ENCODE measurements at places on chromosomes 7 and 10. TPM values are rescaled to one million over a fixed set of nuclear protein-coding genes. Genes with fewer than 3 reads are reported as not detected.
A peak's percentile ranks its signal among the peaks of the same experiment; 100 is the strongest.

KCND2 gene
- total RNA-seq, result 0.34 TPM

FFAR4 gene
- not detected for total RNA-seq

GRCh38 chr10:49539320-49539885 is 482 bp upstream of the ERCC6 start:
- peak; percentile 90 for DNase-seq
- peaks cover 5% of the 10 kb centered on the region for H3K36me3 ChIP-seq
- H3K27me3 ChIP-seq, result no peaks in the 10 kb centered on the region
- H3K4me3 ChIP-seq, result peak overlapping the region; percentile 74
- H3K27ac ChIP-seq, result peak overlapping the region; percentile 94

DNA sequence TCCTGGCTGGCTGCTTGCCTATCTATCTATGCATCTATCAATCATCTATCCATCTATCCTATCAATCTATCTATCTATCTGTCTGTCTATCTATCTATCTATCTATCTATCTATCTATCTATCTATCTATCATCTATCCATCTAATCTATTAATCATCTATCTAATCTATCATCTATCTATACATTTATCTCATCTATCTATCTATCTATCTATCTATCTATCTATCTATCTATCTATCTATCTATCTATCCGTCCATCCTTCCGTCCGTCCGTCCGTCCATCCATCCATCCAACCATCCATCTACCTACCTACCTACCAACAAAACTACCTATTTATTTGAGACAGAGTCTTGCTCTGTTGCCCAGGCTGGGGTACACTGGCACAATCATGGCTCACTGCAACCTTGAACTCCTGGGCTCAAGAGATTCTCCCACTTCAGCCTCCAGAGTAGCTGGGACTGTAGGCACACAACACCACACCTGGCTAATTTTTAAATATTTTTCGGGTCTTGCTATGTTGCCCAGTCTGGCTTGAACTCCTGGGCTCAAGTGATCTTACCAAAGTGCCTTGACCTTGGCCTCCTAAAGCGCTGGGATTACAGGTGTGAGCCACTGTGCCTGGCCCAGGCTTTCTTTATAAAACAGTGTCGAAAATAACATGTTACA is 95.3 kb upstream of the NMT2 start:
- no peaks in the 10 kb centered on the region for H3K36me3 ChIP-seq
- H3K4me1 ChIP-seq, result no peaks in the 10 kb centered on the region
- no peak for DNase-seq
- H3K27ac ChIP-seq, result no peak overlapping the region

DNA sequence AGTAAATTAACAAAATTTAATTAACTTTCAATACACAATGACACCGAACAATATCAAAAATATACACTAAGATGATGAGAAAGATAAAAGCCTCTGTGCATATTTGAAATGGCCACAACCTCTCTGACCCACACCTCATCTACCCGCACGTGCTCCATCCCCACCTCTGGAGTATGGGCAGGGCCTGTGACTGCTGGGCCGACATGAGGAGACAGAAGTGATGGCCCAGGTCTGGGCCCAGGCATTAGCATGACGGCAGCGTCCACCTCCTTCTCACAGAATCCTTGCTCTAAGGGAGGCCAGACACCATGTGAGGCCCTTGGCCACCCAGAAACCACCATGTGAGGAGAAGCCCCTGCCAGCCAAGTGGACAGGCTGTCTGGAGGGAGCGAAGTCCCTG is 122.1 kb upstream of the RNF32 start:
- no peaks in the 10 kb centered on the region for H3K36me3 ChIP-seq
- no peaks in the 10 kb centered on the region for H3K27me3 ChIP-seq
- H3K4me3 ChIP-seq, result no peak overlapping the region
- no peak overlapping the region for H3K27ac ChIP-seq
- H3K4me1 ChIP-seq, result no peaks in the 10 kb centered on the region

DNA sequence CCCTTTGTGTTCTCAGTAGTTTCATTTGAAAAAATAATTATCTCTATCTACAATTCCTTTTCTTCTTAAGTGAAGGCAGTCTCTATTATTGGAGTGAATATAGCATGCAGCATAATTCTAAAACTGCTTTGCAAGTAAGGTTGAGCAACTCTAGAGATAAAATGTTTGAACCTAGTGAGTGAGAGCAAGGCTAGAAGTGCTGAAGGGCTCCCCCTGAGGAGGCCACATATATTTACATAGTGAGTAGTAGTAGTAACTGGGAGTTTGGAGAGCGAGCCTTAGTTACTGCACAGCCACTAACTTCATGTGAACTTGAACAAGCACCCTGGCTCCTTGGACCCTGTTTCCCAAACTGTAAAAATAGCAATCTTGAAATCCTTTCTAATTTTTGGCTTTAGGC is 141.5 kb upstream of the DKK1 start:
- no peak overlapping the region for H3K27ac ChIP-seq
- H3K4me3 ChIP-seq, result no peak overlapping the region
- H3K27me3 ChIP-seq, result no peaks in the 10 kb centered on the region
- DNase-seq, result no peak
- H3K4me1 ChIP-seq, result no peaks in the 10 kb centered on the region
- H3K36me3 ChIP-seq, result no peaks in the 10 kb centered on the region

GRCh38 chr7:2154121-2154520 is 78.6 kb downstream of the MAD1L1 start:
- no peak for DNase-seq
- no peak overlapping the region for H3K4me3 ChIP-seq
- no peaks in the 10 kb centered on the region for H3K4me1 ChIP-seq
- H3K27ac ChIP-seq, result no peak overlapping the region
- no peaks in the 10 kb centered on the region for H3K27me3 ChIP-seq
- no peaks in the 10 kb centered on the region for H3K36me3 ChIP-seq

DNA sequence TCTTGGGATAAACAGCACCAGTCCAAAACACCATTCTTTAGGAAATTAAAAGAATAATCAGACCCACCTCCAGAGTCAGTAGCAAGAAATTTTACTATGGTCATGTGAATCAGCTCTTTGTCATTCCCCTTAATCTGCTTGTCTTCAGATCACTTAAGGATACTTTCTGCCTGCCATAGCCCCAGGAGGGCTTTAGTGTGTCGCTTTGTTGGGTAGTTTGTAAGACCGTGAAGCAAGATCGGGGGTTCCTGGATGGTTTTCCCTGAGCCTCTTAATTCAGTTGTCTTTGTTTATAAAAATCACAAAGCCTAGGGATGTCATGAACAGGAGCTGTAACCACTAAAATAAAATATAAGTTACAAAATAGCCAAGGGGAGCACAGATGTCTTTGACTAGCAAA is 223.6 kb downstream of the RELN start:
- no peak for DNase-seq
- H3K27ac ChIP-seq, result no peak overlapping the region
- no peaks in the 10 kb centered on the region for H3K36me3 ChIP-seq
- H3K4me1 ChIP-seq, result no peaks in the 10 kb centered on the region

Data from spleen (tissue), 13 donors.